ENCODE measurements at places on chromosomes 6 and 20.

GRCh38 chr20:59004493-59004762 is 2.6 kb downstream of the CTSZ start:
- no peak for DNase-seq

GRCh38 chr6:143325379-143326140 is 124.9 kb downstream of the ADAT2 start:
- no peak for DNase-seq

DNA sequence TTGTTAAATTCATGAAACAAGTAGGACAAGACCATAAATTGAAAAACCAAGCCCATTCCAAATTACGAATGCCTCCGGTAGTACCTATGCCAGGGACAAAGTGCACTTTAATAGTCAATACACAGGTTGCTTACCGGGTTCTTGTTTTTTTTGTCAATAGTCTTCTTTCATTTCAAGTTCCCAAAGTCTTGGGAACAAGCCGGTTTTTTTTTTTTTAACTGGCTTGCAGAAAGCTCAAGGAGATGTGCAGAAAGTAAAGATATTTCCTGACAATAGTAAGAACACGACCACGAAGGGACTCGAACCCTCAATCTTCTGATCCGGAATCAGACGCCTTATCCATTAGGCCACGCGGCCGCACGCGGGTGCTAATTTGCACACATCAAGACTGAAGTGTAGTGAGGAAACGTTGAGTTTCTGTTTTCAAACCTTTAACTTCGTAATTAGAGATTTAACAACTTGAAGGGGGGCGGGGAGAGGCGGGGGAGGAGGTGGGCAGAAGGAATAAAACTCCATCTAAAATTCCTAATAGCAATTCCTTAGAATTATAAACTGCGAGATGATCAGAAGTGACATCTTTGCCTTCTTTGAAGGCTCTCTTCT is 181.0 kb downstream of the TRIM27 start:
- no peak for DNase-seq

DNA sequence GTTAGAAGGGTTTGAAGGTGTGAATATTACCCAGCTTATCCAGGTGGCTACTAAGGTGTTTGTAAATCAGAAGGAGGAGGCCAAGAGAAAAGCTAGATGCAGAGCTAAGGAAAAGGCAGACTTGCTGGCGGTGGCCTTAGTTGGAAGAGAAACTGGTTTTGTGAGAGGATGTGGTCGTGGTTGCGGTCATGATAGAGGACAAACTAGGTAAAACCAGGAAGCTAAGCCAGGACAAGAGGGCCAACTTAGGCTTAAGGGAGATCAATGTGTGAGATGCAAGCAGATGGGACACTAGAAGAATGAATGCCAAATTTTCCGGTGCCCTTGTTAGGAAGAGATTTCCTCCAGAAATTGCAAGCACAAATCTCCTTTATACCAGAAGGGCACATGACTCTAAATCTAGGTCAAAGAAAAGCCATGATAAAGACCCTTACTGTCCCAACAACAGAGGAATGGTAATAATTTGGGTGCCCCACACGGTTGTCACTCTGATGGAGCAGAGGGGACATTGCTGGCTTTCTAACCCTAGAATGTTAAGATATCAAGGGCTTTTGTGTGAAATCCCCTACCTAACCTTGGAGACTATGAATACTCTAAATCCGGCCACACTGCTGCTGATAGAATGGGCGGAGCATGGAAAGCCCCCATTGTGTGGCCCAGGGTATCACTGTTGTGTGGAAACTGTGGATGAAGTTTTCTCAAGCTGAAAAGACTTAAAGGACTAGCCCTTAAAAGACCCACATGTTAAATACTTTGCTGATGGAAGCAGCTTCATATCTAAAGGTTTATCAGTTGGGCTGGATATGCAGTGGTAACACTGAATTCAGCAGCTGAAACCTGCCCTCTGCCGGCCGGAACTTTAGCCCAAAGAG is 7.8 kb downstream of the IL22RA2 start:
- DNase-seq: no peak

GRCh38 chr6:12327391-12327790 is 37.2 kb downstream of the EDN1 start:
- DNase-seq: no peak

DNA sequence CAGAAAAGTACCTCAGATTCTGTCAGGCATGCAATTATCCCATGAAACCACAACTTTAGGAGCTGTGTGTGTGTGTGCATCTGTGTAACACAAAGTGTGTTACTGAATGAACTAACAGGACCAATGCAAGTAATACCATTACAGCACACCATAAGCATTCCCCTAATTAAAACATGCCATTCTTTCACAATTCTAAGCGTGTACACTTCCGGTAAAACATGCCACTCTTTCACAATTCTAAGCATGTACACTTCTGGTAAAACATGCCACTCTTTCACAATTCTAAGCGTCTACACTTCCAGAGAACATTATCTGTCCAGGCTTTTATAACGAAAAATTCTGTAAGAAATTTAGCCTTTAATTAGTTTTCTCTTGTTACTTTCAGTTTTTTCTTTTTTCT is 238.2 kb downstream of the GMDS start:
- DNase-seq: no peak

- DNase-seq: peak; percentile 38
Observed at GRCh38 chr6:82057846-82058554, 189.5 kb downstream of the IBTK start.

GRCh38 chr6:111549746-111550145 is 55.9 kb downstream of the TRAF3IP2 start:
- no peak for DNase-seq

DNA sequence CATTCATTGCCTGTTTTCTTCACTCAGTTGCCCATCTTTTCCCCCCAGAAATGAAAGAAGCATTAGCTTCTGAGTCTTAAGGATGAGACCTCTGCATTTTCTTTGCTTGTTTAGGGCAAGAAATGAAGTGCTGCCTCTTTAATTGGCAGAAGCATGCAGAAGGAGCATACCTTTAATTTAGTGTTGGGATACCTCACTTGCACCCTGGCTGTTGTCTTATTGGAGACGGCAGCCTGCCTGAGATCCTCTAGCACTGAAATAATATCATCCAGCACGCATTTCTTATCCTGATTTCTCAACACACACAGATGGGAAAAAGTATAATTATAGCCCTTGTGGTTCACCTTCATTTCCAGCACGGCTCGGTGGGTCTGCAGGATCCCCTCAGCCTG is 43.1 kb downstream of the PTCHD4 start:
- no peak for DNase-seq

DNA sequence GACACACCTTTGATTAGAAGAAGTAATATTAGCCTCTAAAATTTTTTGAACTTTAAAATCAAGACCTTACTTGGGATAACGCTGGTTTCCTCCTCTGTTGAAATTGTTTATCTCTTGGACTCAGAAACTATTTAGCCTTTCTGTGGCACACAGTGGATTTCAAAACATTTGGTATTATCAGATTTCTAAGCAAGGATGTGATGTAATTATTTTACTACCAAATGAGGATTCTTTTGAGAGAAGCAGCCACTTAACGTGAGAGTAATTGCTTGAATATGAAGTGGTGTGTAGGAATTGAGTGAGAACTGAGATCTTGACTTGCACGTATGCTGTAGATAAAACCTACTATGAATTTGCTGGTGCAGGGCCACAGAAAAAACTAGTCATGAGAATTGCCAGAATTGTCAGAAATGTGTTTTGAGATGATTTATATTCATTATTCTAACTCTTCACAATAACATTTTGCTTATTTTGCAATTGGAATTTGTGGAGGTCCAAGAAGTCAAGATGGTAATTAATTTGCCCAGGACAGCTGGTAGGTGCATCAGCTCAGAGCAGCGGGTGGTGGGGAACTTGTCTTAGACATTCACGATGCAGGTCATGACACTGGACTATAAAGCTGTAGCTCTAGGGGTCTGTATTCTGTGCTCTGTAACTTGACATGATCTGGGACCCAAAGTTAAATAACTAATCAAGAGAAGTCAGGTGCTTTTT is 53.4 kb downstream of the AKAP12 start:
- DNase-seq: peak; percentile 55

- DNase-seq: no peak
Observed at GRCh38 chr20:38859070-38859690, 53.7 kb downstream of the PPP1R16B start.

GRCh38 chr6:128667339-128667858 is 147.0 kb upstream of the PTPRK start:
- no peak for DNase-seq

DNA sequence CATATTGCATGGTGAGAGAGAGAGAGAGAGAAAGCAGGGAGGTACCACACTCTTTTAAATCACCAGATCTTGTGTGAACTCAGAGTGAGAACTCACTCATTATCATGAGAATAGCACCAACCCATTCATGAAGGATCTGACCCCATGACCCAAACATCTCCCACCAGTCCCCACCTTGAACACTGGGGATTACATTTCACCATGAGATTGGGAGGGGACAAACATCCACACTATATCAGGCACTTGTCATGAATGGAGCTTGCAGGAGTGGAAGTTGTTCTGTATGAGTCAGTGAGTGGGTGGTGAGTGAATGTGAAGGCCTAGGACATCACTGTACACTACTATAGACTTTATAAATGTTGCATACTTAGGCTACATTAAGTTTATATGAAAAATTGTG is 47.7 kb upstream of the RNF182 start:
- DNase-seq: no peak

DNA sequence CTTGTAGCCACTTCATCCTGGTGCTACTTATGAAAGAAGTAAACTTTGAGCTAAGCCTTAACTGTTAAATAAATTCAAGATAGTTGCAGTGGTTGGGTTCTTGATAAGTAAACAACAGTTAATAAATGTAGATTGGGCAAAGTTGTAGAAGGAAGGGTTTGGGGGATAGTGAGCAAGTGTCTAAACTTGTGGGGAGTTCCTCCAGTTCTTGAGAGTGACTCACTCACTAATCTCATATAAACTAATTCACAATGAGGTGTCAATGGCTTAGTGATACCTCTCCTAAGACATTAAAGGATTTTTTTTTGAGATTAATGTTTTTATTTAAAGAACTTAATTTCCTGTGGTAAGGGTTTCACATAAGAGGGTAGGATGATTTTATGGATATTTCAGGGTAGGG is 507.4 kb downstream of the BMP2 start:
- DNase-seq: no peak

DNA sequence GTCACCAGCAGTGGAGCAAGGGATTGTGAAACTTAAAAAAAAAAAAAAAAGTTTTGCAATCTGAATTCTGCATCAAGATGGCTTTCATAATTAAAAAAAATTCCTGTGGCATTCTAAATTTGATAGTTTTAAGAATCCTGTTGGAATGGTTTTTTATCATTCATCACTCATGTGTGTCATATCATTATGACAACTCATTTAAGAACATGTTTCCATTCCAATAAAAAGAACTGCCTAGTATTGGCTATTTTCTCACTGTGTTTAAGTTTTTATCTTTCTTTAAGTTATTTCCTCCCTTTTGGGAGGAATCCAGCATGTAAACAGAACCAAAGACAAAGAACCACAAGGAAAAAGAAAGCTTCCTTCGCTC is 26.2 kb upstream of the RHAG start:
- no peak for DNase-seq

- DNase-seq: no peak
Observed at GRCh38 chr6:166253778-166254204, 54.4 kb downstream of the PRR18 start.

DNA sequence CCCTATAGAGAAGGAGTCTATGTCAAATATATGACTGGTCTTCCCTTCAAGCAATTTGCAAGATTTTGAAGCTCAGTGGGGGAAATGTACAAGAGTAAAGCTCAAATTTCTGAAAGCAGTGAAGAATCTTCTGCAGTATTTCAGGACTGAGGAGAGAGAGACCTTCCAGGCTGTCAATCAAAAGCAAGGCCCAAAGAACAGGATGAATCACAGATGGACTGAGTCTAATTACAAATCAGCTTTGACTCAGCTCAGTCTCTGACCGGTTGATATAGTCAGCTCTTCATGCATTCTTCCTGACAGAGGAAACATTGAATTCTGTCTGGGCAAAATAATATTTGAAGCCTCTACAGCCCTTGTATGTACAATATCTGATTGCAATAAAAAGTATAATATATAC is 7.7 kb upstream of the HTR1B start:
- no peak for DNase-seq

DNA sequence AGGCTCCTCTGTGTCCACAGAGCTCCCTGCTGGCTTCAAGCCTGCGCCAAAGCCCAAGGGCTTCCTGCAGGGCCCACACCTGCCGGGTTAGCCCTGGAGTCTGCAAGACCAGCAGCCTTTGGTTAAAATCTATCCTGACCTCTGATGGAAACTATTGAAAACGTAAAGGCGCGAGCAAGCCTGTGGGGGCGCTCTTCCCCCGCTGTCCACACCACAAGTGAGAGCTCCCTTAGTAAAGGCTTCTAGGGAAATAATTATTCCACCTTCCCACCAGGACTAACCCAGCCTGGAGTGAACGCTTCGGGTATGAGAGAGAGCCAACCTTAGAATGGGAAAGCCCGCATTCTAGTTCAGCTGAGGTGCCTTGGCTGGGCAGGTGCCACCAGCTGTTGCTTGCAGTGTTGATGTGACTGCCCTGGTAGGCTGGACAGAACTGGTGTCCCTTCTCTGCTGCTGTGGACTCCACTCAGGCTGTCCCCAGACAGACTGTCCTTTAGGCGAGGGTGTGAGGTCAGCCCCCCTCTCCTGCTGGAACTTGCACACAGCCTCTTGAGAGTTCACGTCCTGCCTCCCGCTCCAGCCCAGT is 68.7 kb downstream of the SYTL3 start:
- DNase-seq: no peak

GRCh38 chr6:135281964-135282363 is 100.9 kb downstream of the MYB start:
- no peak for DNase-seq

DNA sequence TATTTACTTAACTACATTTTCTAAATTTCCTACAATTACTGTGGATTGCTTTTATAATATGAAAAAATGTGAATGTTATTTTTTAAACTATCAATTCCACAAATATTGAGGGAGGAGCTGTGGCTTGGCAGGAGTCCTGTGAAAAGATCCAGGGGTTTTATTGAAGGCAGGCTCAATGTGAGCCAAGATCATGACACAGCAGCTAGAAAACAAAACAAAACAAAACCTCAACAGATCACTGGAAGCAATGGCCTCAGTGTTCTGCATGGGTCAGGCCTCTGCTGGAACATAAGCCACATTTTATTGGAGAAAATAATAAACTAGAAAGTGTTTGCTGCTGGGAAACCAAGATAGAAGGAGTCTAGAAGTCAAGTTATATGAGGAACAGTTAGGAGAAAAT is 19.4 kb upstream of the RCAN2 start:
- peak; percentile 53 for DNase-seq

Measured in BJ (cell line).